ENCODE measurements at places on chromosomes 6 and 20.
A peak's percentile ranks its signal among the peaks of the same experiment; 100 is the strongest.

- no peak for DNase-seq
Observed at GRCh38 chr6:132142768-132143167, 191.6 kb upstream of the CCN2 start.

GRCh38 chr6:152696522-152696921 is 1.2 kb upstream of the MYCT1 start:
- DNase-seq, result no peak

GRCh38 chr6:9527679-9528286 is 887.1 kb downstream of the TFAP2A start:
- no peak for DNase-seq

- no peak for DNase-seq
Observed at GRCh38 chr6:124319410-124319809, 515.7 kb downstream of the NKAIN2 start.

GRCh38 chr20:50215926-50216325 is 25.3 kb downstream of the CEBPB start:
- no peak for DNase-seq

GRCh38 chr20:19735446-19735845 is 22.6 kb upstream of the RIN2 start:
- DNase-seq, result peak; percentile 8

- no peak for DNase-seq
Observed at GRCh38 chr20:17029698-17030097, 197.1 kb upstream of the PCSK2 start.

DNA sequence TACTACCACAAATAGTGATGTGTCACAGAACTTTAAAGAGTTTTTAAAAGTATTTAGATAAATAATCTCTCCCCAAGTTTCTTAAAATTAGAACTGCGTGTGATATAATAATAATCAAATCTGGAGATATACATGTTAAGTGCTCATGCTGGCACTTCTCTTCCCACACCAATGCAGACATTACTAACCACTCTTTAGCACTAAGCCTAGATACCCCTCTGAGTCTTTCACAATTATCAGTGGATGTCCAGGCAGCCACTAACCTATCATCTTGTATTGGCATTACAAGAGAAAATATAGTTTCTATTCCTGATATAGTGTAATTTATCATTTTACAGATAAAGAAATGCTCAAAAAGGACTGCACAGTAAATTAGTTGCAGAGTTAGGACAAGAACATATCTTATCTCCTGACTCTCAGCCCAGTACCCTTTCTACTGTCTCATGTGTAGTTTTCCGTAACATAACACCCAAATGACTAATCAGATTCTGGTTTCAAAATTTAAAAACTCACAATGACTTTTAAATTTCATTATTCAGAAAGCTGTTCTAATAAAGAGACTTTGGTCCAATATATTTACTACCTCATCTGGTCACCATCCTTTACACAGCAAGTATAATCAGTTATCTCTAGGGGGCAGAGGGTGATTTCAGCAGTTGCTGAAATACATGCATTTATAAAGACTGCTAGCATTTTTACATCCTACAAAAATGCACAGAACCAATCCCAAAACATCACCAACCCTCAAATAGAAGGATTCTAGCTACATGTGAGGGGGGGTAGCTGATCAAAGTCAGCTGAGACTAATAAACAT is 215.5 kb upstream of the MCHR2 start:
- no peak for DNase-seq

DNA sequence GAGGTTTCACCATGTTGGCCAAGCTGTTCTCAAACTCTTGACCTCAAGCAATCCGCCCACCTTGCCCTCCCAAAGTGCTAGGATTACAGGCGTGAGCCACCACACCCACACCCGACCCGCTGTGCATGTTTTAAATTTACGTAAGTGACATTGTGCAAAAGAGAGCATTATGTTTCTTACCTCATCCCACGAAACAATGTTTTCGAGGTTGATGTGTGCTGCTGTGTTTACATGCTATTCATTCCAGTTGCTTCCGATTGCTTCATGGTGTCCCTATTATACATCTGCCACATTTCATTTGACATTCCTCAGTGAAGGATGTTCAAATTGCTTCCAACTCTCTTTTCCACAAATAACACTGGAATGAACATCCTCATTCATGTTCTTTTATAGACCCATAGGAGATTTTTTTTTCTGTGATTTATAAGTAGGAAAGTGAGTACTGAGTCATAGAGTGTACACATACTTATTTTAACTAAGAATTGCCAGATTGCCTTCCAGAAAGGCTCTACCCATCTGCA is 403.9 kb upstream of the JARID2 start:
- no peak for DNase-seq

DNA sequence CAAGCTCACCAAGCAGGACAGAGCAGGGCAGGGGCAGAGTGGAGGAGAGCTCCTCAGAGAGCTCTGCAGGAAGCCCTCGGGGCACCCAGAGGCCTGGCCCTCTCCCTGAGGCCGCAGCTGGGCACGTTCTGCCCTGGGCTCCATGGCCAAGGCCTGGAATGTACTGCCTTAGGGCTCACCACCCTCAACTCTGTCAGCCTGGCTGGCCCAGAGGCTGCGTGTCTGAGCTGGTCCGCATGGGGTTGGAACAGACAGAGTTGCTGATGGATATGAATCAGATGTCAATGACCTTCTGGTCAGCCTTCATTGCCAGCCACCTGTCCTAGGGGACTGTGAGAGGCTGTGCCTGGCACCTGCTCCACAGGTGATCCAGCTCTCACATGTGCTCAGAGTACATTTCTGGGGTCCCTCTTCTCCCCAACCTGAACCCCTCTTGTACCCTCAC is 33.2 kb upstream of the PCMTD2 start:
- DNase-seq, result no peak

- DNase-seq, result no peak
Observed at GRCh38 chr6:43737272-43738081, 32.5 kb upstream of the VEGFA start.

DNA sequence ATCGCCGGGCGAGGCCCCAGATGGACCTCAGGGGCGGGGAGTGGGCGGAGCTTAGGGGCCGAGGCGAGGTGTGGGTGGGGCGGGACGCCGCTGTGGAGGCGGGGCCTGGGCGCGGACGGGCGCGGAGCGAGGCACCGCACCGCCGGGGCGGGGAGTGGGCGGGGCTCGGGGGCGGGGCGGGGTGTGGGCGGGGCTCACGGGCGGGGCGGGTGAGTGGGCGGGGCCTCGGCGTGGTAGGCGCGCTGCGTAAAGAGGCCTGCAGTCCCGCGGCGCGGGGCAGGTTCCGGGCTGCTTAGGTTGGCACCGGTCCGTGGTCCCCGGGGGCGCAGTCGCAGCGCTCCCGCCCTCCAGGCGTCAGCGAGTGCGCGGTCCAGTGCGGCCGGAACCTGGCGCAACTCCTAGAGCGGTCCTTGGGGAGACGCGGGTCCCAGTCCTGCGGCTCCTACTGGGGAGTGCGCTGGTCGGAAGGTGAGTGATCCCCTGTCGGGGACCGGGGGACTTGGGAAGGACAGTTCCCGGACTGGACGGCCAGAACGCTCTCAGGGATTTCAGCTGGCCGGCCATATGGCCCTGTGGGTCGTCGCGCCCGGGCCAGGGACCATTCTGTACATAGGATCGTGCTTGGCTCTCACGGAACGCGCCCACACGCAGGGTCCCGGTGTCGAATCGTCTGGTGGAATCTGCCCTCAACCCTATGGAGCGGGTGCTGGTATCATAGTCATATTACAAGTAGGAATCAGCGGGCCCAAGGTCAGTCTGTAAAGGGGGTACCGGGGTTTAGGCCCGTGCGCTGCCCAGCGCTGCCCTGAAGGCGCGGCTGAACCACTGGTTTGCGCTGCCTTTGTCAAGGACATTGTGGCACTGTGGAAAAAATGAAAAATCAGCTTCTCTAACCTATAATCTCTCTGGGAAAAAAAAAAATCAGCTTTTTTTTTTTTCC is at the start of gene NQO2:
TSS of gene NQO2 (plus strand) at position 277 of the 940 bp plus-strand sequence. CDS start 6,659 bp downstream, outside the sequence.
- DNase-seq, result peak; percentile 64

DNA sequence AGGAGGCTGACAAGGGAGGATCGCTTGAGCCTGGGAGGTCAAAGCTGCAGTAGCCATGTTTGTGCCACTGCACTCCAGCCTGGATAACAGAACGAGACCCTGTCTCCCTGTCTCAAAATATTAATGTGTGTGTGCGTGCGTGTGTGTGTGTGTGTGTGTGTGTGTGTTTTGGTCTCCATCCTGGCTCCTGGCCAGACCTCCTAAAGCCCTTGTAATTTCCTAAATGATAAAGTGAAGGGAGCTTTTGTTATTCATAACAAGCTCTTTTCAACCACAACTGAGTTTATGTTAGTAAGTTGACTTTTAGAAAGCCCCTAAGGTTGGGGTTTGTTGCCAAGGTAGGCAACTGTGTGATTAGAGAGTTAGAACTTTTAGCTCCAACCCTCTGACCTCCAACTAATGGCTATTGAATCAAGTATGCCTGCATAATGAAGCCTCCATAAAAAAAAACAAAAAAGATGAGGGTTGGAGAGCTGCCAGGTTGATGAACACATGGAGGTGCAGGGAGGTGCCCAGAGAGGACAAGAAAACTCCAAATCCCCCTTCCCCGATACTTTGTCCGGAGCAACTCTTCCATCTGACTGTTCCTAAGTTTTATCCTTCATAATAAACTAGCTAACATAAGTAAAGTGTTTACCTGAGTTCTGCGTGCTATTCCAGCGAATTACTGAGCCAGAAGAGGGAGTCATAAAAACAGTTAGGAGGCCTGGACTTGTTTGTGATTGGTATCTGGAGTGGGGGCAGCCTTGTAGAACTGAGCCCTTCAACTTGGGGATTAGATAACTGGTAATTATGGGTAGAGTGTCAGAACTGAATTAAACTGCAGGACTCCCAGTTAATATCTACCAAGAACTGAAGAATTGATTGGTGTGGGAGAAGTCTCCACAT is 5.3 kb upstream of the AIF1 start:
- DNase-seq, result no peak

DNA sequence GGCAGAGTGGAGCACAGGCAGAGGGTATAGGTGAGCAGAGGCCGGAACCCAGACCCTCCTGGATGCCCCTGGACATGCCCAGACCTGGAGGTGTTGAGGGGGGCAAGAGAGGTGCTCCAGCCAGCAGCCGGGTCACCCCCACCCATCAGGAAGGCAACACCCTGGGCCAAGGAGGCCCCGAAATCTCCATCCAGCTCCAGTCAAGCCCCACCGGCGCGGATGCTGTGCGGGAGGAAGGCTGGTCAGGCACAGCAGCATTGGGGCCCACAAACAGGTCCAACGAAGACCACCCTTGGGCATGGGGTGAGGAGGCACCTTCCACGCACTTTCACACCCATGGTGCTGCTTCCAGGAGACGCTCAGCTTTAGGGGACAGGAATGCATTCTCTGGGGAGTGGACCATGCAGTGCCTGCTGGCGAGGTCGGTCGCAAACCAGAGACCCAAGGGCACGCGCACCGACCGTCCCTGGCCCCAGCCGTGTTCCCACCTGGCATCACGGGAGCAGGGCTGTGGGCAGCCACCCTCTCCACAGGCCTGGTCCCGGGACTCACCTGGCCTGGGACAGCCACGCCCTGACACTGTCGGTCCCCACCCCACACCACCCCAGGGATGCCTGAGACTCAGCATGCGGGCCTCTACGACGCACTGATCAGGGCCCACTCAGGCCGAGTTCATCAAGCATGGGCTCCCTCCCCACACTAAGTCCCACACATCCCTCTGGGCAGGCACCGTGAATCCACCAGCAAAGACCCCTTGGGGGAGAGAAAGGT is 43.6 kb upstream of the ZBP1 start:
- DNase-seq, result no peak

DNA sequence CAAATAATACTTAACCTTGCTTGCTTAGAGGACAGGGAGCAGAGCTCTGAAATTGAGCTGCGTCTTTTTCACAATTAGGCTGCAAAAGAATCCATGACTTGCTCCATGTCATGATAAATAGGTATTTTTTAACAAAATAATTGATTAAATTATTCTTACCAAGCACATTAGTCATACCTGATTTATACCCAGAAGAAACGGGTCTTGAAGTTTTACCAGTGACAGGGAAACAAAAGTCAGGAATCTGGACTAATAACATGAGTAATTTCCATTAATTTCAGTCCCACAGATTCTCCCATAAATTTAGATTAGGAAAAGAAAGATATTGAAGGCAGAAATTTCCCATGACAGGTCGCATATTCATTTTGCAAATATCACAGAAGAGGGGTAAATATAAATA is 85.0 kb upstream of the BMP5 start:
- no peak for DNase-seq

GRCh38 chr20:646868-647233 is 6.1 kb downstream of the SRXN1 start:
- no peak for DNase-seq

GRCh38 chr6:93792746-93793145 is 373.4 kb upstream of the EPHA7 start:
- no peak for DNase-seq

GRCh38 chr20:37348792-37349516 is 3.0 kb downstream of the SRC start:
- no peak for DNase-seq

DNA sequence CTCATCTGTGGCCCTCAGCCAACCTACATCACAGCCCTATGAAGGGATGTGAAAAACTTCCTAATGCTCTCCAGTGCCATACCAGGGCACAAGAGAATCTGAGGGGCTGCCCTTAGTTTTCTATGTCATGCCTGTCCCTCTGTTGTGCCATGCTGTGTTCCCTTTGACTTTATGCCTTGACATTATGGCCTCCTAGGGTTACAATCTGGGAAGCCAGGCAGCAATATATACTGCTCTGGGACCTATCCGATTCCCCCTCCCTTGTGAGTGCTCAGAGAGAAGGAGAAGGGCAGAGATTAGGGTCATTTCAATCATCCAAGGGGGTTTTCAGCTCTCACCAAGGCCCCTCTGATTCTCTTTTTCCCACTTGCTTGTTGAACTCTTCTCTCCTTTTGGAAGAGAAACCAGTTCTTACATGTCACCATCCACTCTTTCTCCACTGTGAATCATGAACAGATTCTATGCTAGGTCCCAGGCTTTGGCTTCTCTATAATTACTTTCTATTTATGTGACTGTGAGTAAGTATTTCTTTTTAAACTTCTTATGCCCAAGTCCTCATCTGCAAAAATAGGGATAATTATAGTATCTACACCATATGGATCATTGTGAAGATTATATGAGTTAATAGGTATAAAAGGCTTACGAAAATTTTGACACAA is 14.2 kb upstream of the FRK start:
- no peak for DNase-seq

DNA sequence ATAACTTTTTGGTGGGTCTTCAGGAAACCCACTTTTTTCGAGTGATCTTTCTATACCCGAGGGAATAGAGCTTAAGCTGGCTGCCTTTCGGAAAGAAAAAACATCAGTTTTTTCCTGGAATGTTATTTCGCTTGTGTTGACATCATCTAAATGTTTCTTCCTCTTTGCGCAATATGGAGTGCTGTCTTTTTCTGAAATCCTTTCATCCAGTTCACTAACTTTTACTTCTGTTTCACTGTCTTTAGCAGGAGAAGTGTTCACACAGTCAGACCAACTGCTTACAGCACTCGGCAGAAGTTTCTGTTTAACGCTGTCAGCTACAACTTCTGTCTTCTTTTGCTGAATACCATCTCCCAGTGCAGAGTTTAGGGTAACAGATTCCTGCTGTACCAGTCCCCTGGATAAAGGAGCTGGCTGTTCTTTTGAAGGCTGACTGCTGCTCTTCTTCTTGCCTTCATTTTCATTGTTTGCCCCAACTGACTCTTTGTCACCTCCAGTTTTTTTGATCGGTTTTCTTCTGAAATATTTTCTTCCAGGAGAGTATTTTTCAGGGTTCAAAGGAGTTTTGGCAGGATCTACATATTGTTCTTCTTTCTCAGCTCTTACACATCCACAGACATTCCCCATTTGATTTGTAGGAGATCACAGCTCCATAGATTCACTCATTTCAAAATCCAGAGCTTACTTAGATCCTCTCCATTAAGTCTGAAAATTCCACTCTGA is 50.0 kb upstream of the DST start:
- no peak for DNase-seq

- no peak for DNase-seq
Observed at GRCh38 chr6:33082702-33083101, 6.9 kb downstream of the HLA-DPB1 start.
